ENCODE measurements at places on chromosomes 4 and X. TPM values are rescaled to one million over a fixed set of nuclear protein-coding genes. Genes with fewer than 3 reads are reported as not detected.

GRCh38 chr4:53490965-53491622, 100.2 kb downstream of the LNX1 start:
- DNase-seq = no peak

DNA sequence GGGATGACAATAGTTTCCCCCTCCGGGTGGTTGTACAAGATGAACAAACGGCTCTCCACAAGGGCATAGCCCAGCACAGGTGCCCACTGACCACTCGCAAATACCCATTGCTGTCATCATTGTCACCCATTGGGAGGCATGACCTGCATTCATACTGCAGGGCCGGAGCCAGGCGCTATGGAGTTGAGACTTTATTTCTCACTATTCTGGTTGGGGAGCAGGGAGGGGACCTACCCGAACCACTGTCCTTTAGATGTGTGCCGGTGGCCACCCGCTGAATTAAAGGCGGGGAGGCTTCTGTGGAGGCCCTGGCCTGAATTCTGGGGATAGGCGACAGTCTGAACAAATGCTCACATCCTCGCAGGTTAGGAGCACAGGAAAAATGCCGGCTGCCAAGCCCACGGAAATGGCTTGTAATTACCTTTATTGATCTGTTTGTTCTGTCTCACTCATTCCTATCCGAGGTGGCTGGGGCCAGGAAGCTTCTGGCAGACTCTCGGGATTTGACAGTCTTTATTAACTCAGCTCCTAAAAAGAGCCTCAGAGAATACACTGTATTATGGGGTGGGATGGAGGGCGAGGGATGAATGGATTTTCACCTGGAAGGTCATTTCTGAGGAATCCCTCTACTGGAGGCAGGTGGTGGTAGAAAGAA, 125.1 kb upstream of the PSAPL1 start:
- DNase-seq = no peak

Gene NEXMIF
- total RNA-seq = 1.5 TPM

Gene ARL9
- total RNA-seq = not detected

Gene TLR6
- total RNA-seq = 5.1 TPM

DNA sequence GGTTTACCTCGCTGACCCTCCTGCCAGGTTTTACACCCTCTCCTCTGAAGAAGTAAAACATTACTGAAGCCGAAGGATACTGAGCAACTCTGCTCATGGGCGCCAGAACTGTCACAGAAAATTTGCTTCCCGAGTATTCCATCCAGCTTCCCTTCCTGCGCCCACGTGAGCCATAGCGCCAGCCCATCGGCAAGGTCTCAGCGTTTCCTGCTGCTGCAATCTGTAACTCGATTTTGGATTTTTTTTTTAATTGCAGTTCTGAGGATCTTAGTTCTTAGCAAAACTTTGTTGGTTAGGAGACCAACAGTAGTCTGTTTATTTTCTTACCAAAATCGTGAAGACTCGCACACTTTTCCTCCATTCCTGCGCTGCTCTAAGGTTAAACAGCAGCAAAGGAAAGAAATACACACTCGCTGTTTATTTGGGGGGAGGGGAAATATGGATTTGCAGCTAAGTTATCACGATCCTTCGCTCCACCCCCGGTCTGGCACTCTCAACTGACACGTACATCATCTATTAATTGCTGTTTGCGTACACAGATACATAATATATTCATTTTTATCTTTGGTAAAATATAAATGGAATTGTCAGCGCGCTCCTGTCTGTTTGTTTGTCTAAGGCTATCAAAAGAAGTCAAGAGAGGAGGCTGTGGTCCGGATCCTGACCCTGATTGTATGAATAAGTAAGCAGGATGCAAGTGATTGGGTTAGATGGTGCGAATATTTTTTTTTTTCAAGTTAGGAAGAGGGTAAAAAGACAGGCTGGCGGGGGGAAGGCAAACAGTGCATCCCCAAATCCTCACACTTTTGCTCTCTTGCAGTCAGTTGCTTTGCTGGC, at the start of gene TLL1:
TSS of gene TLL1 (plus strand) at position 777 of the 837 bp plus-strand sequence. CDS start 668 bp downstream, outside the sequence.
- DNase-seq = no peak

Gene SPP1
- not detected for total RNA-seq

GRCh38 chrX:102154218-102154860, 1.4 kb downstream of the BEX5 start:
- peak; percentile 5 for DNase-seq

Gene COX18
- total RNA-seq = 27.8 TPM

DNA sequence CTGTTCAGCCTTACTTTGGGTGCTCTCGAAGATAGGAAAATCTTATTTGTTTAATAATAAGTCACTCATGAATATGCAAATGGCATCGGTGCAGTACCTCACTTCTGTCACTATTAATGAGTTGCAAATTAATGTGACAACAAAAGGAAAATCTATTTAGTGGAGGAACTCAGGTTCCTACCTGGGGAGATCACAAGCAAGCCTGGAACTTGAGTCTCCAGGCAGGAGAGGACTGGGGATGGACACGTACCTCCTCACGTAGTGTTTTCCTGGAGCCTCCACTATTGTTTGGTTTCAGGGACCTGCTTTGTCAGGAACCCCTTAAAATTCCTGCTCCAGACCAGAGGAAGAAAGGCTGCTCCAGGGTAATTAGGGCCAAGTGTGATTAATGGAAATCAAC, 82.1 kb downstream of the BCOR start:
- DNase-seq = no peak

- no peak for DNase-seq
Measured at GRCh38 chr4:6824772-6825402, 42.4 kb downstream of the KIAA0232 start.

- DNase-seq = no peak
Measured at GRCh38 chr4:118317691-118318090, 35.1 kb downstream of the PRSS12 start.

DNA sequence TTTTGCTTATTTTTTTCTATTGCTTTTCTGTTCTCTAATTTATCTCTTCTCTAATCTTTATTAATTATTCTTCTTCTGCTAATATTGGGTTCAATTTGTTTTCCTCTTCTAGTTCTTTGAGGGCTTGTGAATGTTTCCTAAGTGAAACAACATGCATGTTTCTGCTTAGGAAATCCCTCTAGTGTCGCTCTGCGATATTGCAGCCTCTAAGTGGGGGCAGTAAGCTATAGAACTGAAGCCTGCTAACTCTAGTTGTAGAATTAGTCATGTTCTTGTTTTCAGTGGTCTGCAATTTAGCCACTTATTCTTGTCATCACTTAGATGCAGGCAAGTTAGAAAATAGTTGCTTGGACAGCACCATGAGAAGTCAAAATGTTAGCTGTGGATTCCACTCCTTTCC, 222.6 kb downstream of the SPIN4 start:
- peak; percentile 7 for DNase-seq

Gene CENPVL2
- not detected for total RNA-seq

DNA sequence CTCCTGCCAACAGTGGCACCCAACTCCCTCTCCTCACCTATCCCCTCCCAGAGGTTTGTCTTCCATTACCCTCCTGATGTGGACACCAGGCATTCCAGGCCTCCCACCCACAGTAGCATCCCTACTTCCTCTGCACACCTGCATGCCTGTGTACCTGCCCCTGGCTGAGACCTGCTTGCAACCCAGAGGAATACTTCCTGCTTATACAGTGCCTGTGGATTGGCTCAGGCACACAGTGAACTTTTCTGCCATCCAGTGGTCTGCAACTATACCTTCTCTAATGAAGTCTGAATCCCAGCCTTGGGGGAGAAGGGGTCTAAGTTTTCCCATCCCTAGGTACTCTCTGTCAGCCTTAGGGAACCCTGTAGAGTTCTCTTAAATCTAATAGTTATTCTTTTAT, 169.9 kb downstream of the IQCM start:
- no peak for DNase-seq

Gene BGN
- total RNA-seq = not detected

Gene REPS2
- total RNA-seq = 0.02 TPM

DNA sequence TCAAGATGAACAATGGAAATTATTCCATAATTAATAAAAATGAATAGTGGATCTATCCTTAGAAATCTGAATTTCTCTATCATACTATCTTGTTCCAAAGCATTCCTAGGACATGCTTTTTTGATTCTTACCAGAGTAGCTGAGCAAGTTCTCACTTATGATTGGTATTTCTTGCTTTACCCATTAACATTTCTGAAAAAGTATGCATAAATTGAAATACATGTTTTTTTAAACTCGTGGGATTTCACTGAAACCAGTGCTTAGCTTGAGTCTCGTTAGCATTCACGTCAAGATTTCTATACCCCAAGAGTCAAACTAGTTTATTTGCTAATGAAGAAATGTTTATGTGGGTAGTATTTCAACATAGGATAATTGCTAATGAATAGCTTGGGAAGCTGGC, 89.0 kb downstream of the ELOVL6 start:
- no peak for DNase-seq

Gene NSG1
- 0.91 TPM for total RNA-seq

Gene SLC4A4
- total RNA-seq = not detected

Gene SOWAHD
- 0.53 TPM for total RNA-seq
